Stimulated activated CD4-positive, alpha-beta T cell treated with anti-CD3 and anti-CD28 coated beads, Interleukin-12 subunit alpha, Interleukin-12 subunit beta, amount 100 ng/mL, for 4 hours (primary cell): ENCODE measurements at places on chromosomes 12 and 14.

- DNase-seq: no peak
These were observed 18.9 kb upstream of the GPR132 start for GRCh38 chr14:105083926-105084685.

DNA sequence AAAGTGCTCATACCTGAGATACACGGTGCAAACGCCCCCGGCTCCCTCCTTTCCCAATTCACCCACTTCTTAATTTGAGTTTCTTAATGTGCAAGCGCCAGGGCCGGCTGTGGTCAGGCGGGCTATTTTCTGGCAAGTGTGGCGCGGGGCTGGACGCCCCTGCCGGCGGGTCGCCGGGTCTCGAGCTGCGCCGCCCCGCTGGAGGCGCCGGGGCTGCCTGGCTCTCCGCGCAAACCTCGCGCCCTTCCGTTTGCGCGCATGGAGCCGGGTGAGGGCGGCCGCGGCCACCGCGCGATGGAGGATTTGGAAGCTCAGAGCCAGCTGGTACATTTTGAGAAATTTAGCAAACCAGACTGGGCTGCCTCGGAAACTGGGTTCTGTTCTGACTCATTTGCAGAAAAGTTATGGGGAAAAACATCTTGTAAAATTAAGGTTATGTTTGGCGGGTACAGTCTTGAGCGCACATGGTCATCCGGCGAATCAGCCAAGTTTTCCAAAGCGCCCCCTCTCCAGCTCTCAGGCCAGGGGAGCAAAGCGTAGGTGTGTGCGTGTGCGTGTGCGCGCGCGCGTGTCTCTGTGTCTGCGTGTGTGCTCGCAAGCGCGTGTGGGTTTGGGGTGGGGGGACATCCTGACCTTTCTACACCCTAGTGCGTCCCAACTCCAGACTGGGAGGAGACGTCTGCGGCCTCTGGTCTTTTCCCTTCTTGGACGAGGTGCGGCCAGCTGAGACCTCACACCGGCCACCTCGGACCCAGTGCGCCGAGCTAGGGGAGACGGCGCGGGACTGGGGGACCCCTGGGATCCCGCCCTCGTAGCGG is 6.5 kb upstream of the OTX2 start:
- no peak for DNase-seq

GRCh38 chr12:51687177-51687576 is 96.1 kb downstream of the SCN8A start:
- no peak for DNase-seq

DNA sequence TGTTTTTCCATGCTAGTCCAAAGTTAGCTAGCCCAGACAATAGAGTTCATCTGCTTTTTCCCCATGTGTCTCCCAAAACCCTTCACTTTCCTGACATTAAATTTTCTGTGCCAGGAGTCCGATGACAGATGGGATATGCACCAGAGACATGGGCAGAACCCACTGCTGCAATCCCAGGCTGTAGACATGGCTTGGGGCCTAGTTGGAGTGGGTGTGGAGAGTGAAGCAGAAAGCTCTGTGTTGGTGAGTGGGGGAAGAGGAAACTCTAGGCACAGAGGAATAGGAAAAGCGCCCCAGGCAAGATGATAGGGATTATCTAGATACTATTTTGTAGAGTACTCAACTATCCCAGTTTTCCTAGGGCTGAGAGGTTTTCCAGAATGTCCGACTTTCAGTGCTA is 4.8 kb upstream of the KRT74 start:
- DNase-seq: no peak

- no peak for DNase-seq
These were observed 14.2 kb downstream of the KMT5A start for GRCh38 chr12:123398177-123398549.

GRCh38 chr14:101926085-101926484 is 38.3 kb upstream of the DYNC1H1 start:
- DNase-seq: no peak

GRCh38 chr12:68557011-68557730 is 53.5 kb upstream of the RAP1B start:
- no peak for DNase-seq

DNA sequence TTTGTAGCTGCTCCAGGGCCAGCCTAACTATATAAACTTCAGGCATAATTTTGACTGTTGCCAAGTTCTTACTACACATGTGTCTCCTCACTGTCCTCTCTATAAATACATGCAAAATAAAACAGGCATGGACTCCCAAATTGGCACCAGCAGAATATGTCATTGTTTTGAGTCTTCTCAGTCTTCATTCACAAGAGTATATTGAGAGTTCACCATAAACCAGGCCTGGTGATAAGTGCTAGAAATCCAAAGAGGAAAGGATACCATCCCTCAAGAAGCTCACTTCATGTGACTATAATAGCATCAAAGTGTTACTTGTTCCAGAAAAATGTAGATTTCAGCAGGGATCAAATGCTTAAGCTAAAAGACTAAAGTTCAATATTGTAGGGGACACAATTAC is 13.7 kb downstream of the GPR19 start:
- no peak for DNase-seq

DNA sequence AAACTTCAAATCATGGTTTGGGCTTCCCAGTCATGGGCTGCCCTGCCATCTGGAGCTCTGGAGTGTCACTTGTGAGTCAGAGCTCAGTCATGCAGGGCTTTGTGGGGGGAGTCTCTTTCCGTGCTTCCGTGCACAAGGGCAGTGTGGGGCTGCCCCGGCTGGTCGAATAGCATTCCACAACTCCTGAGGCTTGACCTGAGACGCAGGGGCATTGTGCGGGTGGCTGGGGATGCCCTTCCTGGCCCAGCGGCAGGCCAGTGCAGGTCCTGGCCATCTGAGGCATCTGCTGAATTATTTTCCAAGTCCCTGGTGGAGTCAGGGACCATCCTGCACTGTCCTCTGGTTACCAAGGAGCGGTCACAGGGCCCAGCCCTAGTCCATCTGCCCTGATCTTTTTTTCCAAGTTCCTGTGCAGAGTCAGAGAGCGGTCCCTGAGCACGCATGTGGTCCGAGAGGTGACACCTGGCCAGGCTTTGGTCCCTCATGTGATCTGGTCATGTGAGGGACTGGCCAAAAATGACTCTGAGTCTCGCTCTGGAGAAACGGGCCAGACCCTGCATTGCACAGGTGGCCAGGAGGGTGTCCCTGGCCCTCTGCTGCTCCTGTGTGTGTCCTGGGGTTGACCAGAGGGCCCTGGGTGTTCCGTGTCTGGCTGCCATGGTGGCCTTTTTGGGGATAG is 167.0 kb upstream of the ALG10B start:
- DNase-seq: no peak

DNA sequence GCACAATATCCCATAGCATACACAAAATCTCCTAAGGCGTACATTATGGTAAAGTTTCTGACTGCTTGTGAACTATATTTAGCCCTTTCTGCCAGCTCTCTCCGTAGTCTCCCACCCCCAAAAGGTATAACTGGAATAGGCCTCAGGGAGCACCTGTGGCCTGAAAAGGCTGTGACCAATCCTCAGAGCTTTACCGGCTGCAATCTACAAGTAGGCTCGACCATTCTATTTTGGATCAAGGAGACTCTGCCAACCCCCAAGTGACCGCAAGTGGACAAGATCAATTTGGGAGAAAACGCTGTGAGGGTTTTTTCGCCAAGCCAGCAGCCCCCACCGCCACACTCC is 1.2 kb downstream of the PPTC7 start:
- DNase-seq: no peak

DNA sequence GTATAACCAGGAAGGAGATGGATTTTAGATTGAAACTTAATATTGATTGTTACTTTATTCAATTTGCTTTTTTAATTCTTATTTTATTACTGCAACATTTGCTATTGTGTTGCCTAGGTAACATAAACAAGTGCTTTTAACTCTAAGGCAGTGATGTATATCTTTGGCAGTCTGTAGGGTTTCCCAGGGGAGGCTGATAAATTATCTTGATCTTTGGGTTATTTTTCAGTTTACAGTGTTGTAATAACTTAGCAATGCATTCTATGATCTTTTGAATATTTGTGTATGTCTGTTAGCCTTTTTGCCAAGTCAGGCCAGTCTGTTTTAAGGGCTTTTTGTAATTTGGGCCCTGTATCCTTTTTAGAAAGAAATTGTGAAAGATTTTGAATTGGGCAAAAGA is 7.8 kb upstream of the DTD2 start:
- DNase-seq: no peak

DNA sequence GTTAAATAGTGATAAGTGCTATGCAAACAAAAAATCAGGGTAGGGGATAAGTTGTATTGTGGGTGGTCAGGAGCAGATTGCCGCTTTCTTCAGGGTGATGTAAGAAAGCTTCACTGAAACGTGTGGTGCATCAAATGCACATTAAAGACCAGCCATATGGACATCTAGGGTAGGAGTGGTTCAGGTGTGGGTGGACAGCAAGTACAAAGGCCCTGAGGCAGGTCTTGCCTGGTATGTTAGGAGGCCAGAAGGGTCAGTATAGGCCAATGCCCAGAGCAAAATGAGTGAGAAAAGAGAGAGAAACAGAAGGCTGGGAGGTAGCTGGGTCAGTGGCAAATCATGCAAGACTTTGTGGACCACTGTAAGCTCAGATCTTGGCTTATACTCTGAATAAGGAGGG is 25.6 kb upstream of the CISTR start:
- DNase-seq: no peak

- DNase-seq: no peak
These were observed 96.0 kb downstream of the WIF1 start for GRCh38 chr12:65025136-65025535.

DNA sequence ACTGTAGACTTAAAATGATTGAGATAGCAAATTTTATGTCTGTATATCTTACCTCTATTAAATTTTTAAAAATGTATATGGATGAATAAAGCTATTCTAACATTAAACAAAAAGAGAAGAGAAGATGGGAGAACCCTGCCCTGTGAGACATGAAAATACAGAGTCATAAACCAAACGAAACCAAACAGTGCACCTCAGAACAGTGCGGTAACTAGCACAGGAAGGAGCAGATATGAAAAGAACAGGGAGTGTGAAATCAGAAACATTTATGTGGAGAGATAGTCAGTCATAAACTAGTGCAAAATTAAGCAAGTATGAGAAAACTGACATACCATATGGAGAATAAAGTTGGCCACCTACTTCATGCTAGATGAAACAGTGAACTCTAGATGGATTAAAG is 135.1 kb downstream of the ERC1 start:
- DNase-seq: no peak

DNA sequence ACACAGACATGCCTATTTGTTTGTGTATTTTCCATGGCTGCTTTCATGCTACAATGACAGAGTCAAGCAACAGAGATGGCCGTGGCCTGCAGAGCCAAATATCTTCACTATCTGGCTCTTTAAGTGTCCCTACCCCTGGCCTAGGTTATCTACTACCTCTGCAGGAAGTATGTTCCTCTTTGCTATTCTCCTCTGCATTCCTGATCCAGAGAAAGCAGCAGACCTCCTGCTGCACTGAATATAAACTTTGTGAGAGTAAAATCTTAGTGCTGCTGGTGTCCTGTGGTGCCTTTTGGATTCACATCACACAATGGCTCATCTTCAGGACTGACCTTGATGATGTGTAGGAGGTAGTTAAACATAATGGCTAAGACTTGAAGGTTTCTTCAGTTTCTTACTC is 233.4 kb downstream of the IPO8 start:
- no peak for DNase-seq

GRCh38 chr12:56413392-56413791 is 35.8 kb downstream of the TIMELESS start:
- DNase-seq: no peak

DNA sequence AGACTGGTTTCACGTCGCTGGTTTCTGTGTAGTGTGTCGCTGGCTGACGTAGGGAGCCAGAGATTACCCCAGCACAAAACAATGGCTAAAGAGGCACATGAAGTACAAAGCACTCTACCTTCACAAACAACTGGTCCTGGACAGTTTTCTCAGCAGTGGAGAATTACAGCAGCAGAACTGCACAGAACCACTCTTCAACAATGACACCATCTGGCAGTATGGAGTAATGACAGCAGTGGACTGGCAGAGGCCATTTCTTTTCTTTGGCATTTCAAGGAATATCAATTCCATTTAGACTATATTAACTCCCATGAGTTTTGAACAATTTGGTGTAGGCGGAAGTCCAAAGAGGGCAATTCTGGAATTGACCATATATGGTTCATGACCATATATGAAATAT is 1074.1 kb downstream of the AACS start:
- DNase-seq: no peak

DNA sequence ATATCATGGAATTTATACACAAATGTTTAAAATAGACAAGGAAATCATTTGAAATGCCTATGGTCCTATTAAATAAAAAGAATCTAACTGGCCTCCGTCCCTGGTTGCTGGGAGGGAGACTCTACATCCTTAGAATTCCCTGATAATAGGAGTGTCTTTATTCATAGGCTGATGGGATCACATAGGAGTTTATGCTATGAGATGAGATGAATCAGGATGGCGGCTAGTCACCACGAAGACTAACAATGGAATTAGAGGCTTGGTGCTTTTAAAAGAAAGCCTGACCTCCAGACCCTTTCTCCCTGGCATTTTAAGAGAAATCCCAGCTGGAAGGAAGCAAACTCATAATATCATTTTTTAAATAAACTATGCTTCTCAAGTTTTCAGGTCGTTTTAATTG is 69.7 kb downstream of the SEC23A start:
- DNase-seq: no peak

DNA sequence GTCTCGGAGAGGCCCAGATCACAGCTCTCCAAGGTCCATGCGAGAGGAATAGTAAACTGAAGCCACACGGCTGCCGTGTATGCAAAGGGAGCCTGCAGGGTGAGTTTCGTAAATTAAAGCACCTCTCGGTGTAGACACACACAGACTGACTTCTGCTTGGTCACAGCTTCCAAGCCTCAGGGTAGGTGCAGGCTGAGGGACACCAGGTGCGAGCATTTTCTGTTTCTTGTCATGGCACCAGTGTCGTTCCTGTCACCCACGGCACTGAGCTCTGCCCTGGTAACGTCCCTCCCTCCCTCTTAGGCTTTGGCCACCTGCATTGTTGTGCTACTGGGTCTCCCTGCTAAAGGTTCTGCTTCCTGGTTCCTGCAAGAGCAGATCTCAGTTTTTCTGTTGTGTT is 76.2 kb upstream of the DYNC1H1 start:
- no peak for DNase-seq

- no peak for DNase-seq
These were observed 2.0 kb upstream of the NECAP1 start for GRCh38 chr12:8080120-8080519.

GRCh38 chr14:32085845-32086383 is 8.8 kb downstream of the ARHGAP5 start:
- DNase-seq: no peak

DNA sequence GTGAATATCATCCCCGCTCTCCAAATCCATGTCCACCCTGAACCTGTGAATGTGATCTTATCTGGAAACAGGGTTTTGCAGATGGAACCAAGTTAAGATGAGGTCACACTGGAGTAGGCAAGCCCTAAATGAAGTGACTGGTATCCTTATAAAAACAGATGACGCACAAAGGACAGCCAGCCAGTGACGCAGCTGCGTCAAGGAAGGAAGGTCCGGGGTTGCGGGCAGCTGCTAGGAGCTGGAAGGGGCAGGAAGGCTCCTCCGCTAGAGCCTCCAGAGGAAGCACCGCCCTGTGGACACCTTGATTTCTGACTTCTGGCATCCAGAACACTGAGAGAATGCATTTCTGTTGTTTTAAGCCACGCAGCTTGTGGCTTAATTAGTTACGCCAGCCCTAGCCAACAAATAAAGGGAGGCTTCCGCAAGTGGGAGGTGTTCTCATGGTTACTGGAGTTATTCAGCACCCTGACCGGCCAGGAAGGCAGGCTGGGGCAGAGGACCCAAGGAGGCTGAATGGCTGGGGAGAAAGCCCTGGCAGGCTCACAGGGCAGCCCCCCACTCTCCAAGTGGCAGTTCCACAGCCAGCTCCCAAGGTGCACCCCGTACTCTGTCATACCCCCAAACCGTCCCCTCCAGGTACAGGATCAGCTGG is 127.6 kb upstream of the NCOR2 start:
- DNase-seq: no peak

- no peak for DNase-seq
These were observed 235.9 kb downstream of the CHST11 start for GRCh38 chr12:104692557-104693218.
